Body of pancreas (tissue), 4 donors: ENCODE measurements at places on chromosomes 16 and 17.
A peak's percentile ranks its signal among the peaks of the same experiment; 100 is the strongest.

GRCh38 chr16:62225675-62226074, 189.4 kb upstream of the CDH8 start:
- peak; percentile 88 for DNase-seq

DNA sequence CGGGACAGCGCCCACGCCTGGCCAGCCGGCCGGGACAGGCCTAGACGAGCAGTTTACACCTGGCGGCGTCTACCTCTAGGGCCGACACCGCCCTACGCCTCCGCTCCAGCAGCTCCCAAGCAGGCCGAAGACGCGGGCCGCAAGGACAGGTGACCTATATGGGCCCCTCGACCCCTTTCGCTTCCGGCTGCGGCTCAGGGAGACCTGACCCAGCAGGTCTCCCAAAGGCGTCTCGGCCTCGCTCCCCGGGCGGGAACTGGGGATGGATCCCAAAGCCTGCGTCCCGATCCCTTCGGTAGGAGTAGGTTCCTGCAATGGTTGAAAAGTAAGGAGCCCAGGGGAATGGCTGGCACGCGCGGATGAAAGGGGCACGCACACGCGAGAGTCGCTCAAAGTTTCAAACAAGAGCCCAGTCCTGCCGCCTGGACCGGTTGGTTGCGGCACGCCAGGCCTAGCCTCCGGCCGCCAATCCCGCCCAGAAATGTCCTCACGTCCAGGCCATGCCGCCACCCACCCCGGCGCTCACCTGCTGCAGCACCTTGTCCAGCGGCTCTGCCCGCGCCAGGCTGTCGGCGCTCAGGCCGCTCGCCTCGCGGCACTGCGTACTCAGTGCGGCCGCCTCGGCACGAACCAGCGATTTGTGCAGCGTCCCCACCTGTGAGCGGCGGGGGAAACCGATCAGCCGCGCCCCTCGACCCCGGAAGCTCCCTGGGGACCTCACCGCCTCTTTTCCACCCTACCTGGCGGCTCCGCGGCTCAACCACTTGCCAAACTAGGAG, 630 bp downstream of the ESRP2 start:
- DNase-seq, result peak; percentile 75

- DNase-seq, result no peak
These were observed 14.6 kb upstream of the CLEC10A start for GRCh38 chr17:7094652-7095019.

- no peak for DNase-seq
These were observed 336.9 kb downstream of the SOX9 start for GRCh38 chr17:72457712-72458111.

GRCh38 chr17:18967916-18968315, 16.0 kb downstream of the SLC5A10 start:
- DNase-seq, result peak; percentile 39

DNA sequence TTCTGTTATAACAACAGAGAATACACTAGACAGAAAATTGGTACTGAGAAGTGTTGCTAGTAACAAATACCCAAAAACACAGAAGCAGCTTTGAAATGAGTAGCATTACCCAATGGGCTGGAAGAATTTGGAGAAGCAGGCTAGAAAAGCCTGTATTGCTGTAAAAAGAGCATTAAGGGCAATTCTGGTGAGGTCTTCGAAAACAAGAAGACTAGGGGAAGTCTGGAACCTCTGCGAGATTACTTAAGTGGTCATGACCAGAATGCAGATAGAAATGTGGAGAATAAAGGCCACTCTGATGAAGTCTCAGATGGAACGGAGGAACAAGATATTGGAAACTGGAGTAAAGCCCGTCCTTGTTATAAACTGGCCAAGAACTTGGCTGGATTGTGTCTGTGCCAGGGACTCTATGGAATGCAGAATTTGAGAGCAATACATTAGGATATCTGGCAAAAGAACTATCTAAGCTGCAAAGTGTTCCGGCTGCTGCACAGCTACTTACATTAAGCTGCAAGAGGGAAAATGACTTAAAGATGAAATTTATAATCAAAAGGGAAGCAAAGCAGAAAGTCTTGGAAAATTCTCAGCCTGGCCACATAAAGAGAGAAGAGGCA, 44.9 kb upstream of the PEMT start:
- no peak for DNase-seq

- no peak for DNase-seq
These were observed 10.5 kb upstream of the ADAMTS18 start for GRCh38 chr16:77445324-77445723.

- DNase-seq, result no peak
These were observed 121.4 kb downstream of the C16orf78 start for GRCh38 chr16:49494891-49495566.

- DNase-seq, result no peak
These were observed 246.4 kb downstream of the PRKCA start for GRCh38 chr17:66548659-66549310.

DNA sequence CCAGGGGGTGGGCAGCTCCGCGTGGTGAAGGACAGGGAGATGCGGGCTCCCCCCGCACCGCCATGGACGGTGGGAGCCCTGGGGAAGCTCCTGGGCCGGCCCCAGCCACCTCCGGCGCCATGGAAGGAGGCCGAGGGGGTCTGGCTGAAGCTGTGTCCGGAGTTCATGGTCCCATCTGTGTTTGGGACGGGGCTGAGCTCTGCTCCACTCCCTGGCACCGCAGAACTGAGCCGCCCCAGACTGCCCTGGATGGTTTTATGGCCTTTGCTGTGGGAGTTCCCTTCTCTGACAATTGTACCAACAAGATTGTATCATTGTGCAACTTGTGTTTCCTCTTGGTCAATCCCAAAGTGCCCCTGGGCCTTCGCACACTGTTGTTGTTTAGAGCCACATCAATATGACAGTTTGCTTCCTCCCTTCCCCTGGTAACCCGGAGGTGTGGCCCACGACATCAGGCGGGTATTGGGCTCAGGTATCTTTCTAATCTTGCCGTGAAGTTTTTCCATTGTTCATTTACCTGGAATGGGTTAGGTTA, 942 bp downstream of the KRT23 start:
- no peak for DNase-seq

DNA sequence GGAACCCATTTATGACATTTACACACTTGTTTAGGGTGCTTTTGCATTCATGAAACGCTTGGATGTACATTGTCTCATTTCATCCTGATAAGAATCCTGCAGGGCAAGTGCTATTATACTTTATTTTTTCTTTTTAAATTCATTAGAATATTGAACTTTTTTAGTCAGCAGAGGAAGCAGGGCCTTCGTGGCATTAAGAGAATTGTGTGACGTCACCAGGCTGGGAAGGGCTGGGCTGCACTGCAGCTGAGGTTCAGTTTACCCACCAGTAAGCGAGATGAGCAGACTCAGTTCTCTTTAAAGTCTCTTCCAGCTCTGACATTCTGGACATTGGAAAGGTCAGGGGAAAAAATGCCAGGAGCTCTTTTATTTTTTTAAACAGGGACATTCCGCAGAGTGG, 159.0 kb downstream of the MRM1 start:
- no peak for DNase-seq
